ENCODE measurements at places on chromosomes 7 and 10. TPM values are rescaled to one million over a fixed set of nuclear protein-coding genes. Genes with fewer than 3 reads are reported as not detected.

TAS2R41 gene
- not detected for total RNA-seq

TFR2 gene
- not detected for total RNA-seq

BTBD16 gene
- total RNA-seq, result not detected

ADRB1 gene
- not detected for total RNA-seq

ST7 gene
- total RNA-seq, result 31.7 TPM

TMEM176B gene
- total RNA-seq, result 2.2 TPM

OR13A1 gene
- not detected for total RNA-seq

ZNF804B gene
- total RNA-seq, result not detected

ZNF777 gene
- 12.8 TPM for total RNA-seq

SLC39A12 gene
- total RNA-seq, result not detected

GSTO2 gene
- total RNA-seq, result 0.51 TPM

SLC25A40 gene
- 11.2 TPM for total RNA-seq

DCLRE1A gene
- 2.5 TPM for total RNA-seq

CLDN15 gene
- total RNA-seq, result 5.3 TPM

UMAD1 gene
- 7.5 TPM for total RNA-seq

RNF133 gene
- not detected for total RNA-seq

ST8SIA6 gene
- 1.6 TPM for total RNA-seq

RBM33 gene
- 13.4 TPM for total RNA-seq

HOXA7 gene
- 0.58 TPM for total RNA-seq

TMEM130 gene
- total RNA-seq, result under 0.01 TPM

PARP12 gene
- 11.7 TPM for total RNA-seq

DNAJC1 gene
- total RNA-seq, result 76.8 TPM

HMX2 gene
- not detected for total RNA-seq

HOXA3 gene
- 8.3 TPM for total RNA-seq

KBTBD2 gene
- 19.1 TPM for total RNA-seq

OR2A42 gene
- not detected for total RNA-seq

OSBPL3 gene
- 2.5 TPM for total RNA-seq

GLRX3 gene
- 51.6 TPM for total RNA-seq

PAOX gene
- total RNA-seq, result 4.8 TPM

CPED1 gene
- 6.1 TPM for total RNA-seq

FAM13C gene
- 1.3 TPM for total RNA-seq

CYP3A7 gene
- not detected for total RNA-seq

CPA2 gene
- total RNA-seq, result not detected

GRM8 gene
- not detected for total RNA-seq

FAM53B gene
- 16.1 TPM for total RNA-seq

CAV2 gene
- 39.8 TPM for total RNA-seq

TEX47 gene
- total RNA-seq, result not detected

RNF32 gene
- total RNA-seq, result 3.2 TPM

GPNMB gene
- total RNA-seq, result 135 TPM

ANKRD30A gene
- not detected for total RNA-seq

PRTFDC1 gene
- 9.6 TPM for total RNA-seq

TLX1 gene
- not detected for total RNA-seq

C10orf67 gene
- total RNA-seq, result not detected

STEAP1 gene
- 10.3 TPM for total RNA-seq

AKR1C4 gene
- not detected for total RNA-seq

IFRD1 gene
- total RNA-seq, result 37.8 TPM

ACTL6B gene
- not detected for total RNA-seq

AASS gene
- total RNA-seq, result 21.1 TPM

TRIL gene
- total RNA-seq, result 6.5 TPM

KIAA1549 gene
- total RNA-seq, result 3.9 TPM

PTF1A gene
- total RNA-seq, result not detected

UBE2D4 gene
- total RNA-seq, result 29.9 TPM

ANXA11 gene
- 137 TPM for total RNA-seq

SFR1 gene
- 4.1 TPM for total RNA-seq

ICA1 gene
- not detected for total RNA-seq

GIMAP1 gene
- not detected for total RNA-seq

HDAC9 gene
- 2.4 TPM for total RNA-seq

ANXA8L1 gene
- 9.3 TPM for total RNA-seq
